ENCODE measurements at places on chromosomes 12 and 14.

GRCh38 chr12:121550974-121551634 is 29.7 kb downstream of the KDM2B start:
- DNase-seq, result no peak

DNA sequence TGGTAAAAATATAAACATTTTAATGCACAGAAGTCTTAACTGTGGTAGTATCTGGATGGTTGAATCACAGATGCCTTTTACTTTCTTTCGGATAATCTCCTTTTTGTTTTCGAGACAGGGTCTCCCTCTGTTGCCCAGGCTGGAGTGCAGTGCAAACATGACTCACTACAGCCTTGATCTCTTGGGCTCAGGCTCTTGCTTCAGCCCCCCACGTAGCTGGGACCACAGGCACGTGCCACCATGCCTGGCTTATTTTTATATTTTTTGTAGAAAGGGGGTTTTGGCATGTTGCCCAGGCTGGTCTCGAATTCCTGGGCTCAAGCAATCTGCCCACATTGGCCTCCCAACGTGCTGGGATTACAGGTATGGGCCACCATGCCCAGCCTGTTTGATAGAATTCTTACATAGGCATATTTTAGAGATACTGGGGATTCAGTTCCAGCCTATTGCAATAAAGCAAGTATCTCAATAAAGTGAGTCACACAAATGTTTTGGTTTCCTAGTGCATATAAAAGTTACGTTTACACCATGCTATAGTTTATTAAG is 99.2 kb downstream of the SNAPC1 start:
- DNase-seq, result no peak

DNA sequence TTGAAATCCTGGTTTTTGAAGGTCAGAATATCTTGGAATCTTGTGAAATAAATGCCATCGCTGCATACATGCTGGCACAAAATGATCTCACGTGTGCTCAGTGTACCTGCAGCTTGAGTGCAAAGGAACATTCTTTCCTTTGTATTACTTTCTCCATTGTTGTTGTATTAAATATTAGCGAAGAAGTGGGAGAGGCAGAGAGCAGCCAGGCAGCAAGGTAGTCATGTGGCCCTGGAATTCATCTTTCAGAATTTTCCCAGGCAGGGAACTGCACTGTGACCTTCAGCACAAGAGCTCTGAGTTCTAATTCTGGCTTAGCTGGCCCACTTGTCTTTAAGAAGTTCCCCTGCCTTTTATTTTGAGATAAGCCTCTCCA is 145.5 kb downstream of the PRKCH start:
- DNase-seq, result no peak

GRCh38 chr14:55802986-55803872 is 223.2 kb downstream of the KTN1 start:
- peak; percentile 41 for DNase-seq

- DNase-seq, result peak; percentile 52
Measured at GRCh38 chr12:13156277-13156676, 40.2 kb upstream of the EMP1 start.

- DNase-seq, result no peak
Measured at GRCh38 chr12:106685381-106685780, 89.1 kb upstream of the RIC8B start.

DNA sequence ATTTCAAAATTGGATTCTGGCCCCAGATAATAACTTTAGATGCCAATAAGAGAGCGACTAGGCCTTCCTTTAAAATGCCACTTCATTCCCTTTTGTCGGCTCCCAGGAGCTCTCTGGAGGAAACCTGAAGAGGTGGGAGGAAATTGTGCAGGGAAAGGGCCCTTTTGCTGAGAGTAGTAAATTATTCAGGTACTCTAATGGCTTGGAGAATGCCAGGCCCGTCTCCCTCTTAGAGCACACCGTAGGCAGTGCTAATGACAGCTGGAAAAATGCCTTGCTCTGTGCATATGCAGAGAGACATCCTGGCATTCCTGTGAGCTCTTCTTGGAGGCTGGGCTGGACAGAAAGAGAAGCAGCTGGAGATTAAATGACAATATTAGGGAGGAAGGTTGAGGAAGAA is 115.0 kb upstream of the RPH3A start:
- no peak for DNase-seq

- DNase-seq, result no peak
Measured at GRCh38 chr12:89153341-89153740, 199.0 kb downstream of the DUSP6 start.

GRCh38 chr14:25259470-25259869 is 209.5 kb upstream of the STXBP6 start:
- DNase-seq, result no peak

DNA sequence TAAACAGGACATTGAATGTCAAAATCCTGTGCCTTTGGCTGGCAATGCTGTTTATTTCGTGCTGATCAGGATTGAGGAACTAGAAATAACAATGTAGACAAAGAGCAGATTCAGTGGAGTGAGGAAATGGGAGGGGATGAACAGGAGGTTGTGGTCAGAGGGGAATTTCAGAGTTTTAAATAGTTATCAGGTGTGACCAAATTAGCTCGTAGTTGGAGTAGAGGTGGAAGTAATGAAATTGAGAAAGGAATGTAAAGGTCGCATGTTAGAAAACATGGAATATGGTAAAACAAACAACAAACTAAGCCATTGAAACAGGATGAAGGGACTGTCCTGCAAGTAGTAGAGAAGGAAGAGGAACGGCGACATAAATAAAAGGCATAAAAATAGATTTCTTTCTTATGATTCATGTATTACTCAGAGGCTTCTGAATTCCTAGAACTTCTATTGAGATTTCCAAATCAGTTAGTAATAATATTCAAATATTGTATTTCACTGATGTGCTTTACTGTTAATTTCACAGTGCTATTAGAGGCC is 9.5 kb upstream of the SAV1 start:
- peak; percentile 78 for DNase-seq

- DNase-seq, result peak; percentile 90
Measured at GRCh38 chr12:118356809-118357256, 15.9 kb downstream of the TAOK3 start.
